Brain (organoid and tissue), 16 donors: ENCODE measurements at places on chromosomes 4 and X.
A peak's percentile ranks its signal among the peaks of the same experiment; 100 is the strongest.

DNA sequence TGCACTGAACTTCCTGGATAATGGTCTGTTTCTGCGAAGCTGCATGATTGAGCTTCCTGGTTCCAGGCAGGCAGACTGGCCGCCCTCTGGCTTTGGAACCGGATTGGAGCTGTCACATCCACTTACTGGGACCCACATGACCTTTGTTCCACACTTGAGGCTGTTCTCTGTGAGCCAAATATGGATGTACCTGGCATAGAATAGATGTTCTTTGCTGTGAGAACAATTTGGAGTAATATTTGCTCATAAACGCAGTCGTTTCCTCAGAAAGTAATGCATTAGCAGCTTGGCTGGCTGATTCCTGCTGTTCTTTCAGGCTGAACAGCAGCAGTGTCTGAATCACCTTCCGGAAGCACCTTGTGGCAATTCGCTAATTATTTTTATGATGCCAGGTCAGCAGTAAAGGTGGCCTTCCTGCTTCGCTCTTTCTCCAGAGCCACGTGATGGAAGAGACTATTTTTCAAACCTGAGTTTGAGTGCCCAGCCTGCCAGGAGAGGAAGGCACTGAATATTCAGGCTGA is 78.1 kb upstream of the BOD1L1 start:
- peak; percentile 57 for DNase-seq

DNA sequence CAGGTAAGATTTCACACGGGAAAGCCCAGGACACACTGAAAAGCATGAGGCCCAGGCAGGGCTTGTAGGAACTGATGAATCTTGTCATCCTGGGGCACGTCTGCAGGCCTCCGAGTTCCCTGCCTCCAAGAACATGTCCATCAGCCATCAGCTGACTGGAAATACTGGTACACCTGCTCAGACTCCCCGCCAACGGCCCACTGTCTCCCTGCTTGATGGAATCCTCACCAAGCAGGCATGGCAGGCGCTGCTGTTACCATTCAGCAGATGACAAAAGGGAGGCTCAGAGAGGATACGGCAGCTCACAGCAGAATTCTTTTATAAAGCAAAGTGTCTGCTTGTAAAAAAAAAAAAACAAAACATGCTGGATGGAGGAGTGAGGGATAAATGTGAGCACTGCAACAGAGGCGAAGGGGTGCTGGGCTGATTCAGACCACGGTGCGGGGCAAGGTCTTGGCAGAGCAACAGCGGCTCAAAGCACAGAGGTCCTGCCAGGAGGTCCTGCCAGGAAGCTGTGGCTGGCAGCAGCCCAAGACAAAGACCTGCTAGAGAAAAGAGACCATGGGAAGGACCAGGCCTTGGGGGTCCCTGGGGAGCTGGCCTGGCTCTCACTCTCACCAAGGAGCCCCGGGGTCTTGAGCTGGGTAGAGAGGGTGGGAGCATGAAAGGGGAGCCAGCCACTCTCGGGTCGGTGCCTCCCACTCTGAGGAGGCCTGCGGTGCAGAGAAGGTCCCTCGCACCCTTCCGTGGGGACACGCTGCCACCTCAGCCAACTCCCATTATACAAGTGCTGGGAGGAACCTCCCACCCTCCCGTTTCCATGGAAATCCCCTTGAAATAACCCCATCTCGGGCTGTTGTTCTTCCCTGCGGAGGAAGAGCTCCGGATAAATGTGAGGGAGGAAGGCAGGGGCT is 25.6 kb downstream of the PPP2R2C start:
- DNase-seq: peak; percentile 81

DNA sequence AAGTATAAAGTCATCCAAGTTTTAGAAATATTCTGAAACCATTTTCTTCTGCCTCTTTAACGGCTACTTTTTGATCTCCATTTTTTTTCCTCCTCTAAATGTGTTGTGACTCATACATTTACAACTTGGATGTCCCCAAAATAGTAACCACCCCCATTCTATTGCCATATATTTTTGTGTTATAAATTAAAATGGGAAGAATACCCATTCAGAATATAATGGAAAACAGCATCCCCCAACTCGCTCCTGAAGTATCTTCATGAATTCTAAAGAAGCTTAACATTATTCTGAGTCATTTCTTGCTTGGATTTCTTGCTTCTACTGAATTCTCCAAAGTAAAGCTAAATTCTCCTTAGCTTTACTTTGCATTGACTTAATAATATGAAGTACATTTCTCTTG is 92.0 kb upstream of the PTPN13 start:
- no peak for DNase-seq

DNA sequence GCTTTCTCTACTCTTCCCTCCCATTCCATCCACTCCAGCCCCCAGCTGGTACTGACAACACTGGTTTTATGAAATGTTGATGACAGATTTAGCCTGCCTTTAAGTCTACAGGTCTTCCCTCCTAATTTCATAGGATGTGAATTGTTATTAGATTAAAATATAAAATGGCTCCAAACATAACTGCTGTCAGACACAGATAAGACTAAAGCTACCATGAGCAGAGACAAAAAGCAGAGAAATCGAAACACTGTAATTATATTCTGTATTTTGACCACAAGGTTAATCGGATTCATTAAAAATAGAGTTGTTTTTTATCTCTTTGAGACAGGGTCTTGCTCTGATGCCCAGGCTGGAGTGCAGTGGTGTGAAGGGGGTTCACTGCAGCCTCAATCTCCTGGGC is 28.3 kb downstream of the SEC24D start:
- DNase-seq: no peak

GRCh38 chrX:105821471-105822121 is 743 bp upstream of the NRK start:
- DNase-seq: no peak

DNA sequence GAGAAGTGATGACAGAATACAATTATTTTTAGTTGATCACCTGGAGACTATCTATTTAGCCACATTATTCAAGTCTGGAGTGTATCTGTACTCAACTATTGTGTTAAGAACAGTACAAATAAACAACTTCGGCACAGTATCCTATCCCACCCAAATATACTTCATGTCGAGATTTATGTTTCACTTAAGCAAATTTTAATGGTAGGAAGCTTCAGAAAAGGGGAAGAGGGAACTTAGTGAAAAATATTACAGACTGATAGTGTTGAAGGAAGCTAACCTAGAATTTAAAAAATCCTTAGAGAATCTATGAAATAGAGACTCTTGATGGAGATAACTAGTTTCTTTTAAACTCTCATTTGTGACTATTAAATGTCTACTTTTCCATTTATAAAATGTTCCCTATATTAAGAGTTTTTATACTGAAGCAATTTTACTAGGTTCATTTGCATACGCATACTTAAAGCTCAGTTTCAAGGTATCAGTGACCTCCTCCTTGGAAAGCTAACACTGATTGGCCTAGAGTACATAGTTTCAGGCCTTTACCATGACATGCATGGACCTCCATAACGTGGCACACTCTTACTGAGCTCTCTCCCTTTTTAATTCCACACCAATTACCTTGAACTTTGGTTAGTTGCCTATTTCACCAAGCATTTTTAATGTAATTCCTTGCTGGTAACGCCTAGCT is 197.7 kb downstream of the CAMK2D start:
- DNase-seq: no peak

GRCh38 chr4:105758958-105759357 is 50.4 kb downstream of the GSTCD start:
- no peak for DNase-seq

DNA sequence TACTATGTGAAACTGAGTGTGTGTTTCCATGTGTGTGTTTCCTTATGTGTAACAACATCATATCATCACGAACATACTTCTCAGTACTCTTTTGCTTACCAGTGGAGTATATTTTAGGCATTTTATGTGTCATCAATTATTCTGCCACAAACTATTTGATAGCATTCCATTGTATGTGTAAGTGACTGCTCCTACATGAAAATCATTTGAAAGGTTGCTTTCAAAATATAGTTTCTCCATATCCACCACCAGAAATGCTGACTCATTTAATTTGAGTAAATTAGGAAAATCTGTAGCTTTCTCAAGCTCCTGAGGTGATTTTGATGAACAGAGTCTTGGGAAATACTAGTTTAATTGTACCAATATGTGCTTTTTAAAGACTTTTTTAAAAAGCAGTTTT is 376.2 kb downstream of the PCDH18 start:
- no peak for DNase-seq

- peak; percentile 56 for DNase-seq
Measured at GRCh38 chr4:110196871-110197528, 1.4 kb downstream of the ELOVL6 start.

GRCh38 chrX:106783716-106784115 is 18.8 kb upstream of the TBC1D8B start:
- DNase-seq: no peak
